Motor neuron (in vitro differentiated cells): ENCODE measurements at places on chromosomes 4 and X.

GRCh38 chrX:1027133-1027532, 185.3 kb downstream of the CRLF2 start:
- ATAC-seq: no peak

DNA sequence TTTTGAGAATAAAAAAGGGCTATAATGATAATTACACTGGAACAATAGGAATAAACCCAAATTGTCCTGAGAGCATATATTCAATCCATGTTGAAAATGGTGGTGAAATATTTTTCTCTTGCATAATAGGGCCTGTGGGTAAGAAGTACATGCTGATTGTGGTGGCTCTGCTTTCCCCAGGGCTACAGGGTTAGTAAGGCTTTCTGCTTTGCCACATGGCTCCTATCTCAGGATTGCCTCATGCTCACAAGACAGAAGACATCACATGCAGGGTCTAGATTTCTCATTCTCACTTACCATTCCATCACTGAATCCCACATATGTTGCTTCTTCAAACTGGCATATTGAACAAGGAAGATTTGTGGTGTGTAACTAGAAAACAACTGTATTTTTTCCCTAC, 12.4 kb upstream of the VEGFC start:
- ATAC-seq: no peak

DNA sequence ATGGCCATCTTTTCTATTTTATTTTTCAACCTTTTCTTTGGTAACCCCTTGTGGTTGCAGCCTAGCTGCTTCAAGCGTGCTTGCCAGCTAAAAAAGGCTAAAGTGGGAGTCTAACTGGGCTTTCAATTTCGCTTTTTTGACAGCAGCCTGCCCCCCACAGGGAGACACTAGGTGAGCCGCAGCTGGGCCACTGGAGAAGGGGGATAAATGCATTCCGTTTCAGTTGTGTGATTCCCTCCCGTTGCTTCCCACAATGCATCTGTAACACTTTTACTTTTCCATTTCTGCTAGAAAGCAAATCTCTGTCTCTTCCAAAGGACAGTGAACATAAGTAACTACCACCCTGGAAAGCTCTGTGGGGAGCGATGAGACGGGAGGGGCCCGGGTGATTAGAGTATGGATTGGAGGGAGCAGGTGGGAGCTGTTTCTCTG, 86.3 kb upstream of the RAPGEF2 start:
- peak; percentile 75 for ATAC-seq

DNA sequence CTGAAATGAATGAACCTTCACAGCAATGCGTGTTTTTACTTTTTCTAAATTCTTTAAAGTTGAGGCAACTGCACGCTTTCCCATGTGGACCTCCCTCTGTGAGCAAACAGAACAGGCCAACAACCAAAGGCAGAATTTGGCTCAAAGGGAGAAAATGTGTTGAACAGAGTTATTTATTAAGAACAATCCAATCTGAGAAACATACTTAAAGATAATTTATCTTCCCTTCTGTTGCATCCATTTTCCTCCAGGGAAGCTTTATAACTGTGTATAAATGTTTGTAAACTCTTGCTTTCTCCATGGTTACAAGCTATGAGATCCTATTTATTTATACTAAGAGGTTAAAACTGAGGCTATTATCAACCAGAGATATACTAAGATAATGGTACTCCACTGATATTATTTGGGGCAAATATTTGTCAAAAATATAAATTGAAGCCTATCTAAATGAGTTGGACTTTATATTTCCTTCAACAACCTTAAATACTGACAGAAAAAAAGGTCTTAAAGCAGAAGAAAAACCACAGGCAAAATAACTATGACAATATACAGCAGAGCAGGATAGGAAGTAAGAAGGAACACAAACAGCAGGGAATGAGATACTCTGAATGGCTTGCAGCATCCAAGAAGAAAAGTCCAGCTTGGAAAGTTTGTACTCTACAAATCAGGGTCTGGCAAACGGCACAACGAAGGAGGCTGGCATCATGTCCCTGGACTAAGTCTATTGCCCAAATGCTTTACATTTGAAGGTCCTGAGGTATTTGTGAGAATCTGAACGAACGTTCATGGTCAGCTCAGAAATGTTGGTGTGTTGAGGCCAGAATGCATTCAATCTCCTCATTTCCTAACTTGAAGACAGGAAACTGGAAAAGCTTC, 663.2 kb upstream of the INTU start:
- ATAC-seq: peak; percentile 85

DNA sequence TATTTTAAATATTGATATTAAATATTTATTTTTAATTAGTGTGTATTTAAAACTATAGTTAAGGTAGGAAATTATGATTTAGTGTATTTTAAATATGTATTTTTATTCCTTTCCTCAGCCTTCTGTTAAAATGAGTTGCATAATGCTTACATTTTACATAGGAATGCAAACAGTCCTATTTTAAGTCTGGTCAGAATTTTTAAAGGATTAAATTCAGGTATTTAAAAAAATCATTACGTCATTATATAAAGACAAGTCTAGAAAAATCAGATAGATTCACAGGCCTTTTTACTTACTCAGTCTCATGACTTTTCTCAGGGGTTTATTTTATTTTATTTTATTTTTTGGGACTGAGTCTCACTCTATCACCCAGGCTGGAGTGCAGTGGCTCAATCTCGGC, 50.4 kb upstream of the RPA4 start:
- no peak for ATAC-seq

- ATAC-seq: no peak
Observed at GRCh38 chr4:126843492-126844067, 789.2 kb upstream of the INTU start.

- ATAC-seq: no peak
Observed at GRCh38 chr4:14157262-14157661, 529.7 kb upstream of the BOD1L1 start.

- ATAC-seq: no peak
Observed at GRCh38 chr4:119329835-119330620, 8.1 kb upstream of the FABP2 start.

DNA sequence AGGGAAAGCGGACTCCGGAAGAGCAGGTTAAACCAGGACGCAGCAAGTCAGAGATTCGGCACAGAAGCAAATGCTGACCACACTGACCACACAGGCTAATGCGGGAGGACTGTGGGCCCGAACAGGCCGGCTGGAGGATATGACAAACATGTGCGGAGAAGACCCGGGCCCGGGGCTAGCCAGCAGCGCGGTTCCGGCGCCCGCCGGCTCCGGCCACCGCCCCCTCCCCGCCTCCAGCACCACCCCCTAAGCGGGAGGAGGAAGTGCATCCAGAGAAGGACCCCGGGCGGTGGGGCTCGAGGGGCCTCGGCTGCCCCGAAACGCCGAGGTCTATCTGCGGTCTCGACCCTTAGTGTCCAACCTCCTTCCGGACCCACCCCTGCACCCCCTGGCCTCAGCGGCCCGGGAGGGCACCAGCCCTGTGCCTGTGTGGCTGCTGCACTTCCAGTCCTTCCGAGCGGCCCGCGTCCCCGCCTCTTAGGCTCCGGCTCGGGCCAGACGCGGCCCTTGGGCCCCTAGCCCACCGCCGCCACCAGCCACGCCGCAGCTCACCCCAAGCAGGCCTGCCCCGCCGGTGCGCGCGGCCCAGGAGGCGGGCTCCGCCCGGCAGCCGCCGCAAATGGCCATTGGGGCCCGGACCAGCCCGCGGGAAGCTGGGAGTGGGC, 2.1 kb downstream of the ELOVL6 start:
- ATAC-seq: peak; percentile 50

DNA sequence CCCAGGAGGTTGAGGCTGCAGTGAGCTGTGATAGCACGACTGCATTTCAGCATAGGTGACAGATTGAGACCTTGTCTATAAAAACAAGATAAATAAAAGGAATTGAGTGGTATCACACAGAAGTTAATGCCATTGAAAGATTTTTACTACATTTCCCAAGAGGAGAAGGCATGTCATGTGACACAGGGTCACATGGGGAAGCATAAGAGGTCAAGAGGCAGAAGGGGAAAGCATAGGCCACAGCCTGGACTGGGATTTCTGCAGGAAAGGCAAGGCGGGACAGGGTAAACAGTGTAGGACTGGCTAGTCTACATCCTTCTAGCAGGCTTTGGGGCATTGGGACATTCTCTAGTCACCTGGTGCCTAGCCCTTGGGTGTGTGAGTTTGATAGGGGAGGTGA, 88.6 kb downstream of the PDGFRA start:
- ATAC-seq: no peak

GRCh38 chrX:7117587-7117986, 29.9 kb upstream of the STS start:
- ATAC-seq: no peak

DNA sequence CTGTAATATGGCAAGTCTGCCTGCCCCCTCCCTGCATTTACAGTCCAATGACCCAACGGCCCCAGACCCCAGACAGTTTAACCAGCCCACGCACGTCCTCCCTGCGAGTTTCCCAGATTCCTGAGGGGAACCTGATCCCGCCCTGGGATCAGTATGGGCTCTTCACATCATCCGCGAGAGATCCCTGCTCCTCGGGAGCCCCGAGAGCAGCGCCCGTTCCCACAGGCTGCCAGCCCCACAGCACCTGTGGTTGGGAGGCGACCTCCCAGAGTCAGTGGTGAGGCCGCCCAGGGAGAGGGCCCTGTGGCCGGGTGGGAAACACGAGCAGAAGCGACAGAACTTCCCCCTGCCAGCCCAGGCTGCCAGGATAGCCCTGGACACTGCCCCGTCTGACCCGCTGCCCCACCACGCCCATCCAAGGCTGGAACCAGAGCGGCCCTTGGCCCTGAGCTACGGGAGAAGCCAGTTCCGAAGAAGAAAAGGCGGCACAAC, 32.8 kb downstream of the TSC22D3 start:
- ATAC-seq: peak; percentile 15

DNA sequence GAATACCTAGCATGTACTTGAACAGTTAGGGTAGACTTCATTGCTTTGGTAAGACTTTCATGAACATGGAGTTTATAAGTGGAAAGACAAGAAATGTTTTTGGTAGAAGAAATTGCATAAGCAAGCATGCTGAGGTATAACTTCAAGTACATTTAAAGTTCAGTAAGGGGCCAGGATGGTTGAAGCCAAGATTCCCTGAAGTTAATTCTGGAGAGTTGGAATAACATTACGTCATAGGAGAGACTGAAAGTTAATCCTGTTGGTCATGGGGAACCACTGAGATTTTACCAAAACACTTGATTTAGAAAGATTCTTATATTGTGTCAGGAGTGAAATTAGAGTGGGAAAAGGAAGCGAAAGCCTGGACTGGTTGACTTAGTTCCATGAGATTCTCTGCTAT, 767.5 kb upstream of the MAGEB2 start:
- no peak for ATAC-seq
